ENCODE measurements at places on chromosomes 2 and 18. TPM values are rescaled to one million over a fixed set of nuclear protein-coding genes. Genes with fewer than 3 reads are reported as not detected.

- DNase-seq, result no peak
Observed at GRCh38 chr18:74825460-74825859, 227.8 kb downstream of the ZNF407 start.

The ABCG5 gene
- not detected for total RNA-seq

DNA sequence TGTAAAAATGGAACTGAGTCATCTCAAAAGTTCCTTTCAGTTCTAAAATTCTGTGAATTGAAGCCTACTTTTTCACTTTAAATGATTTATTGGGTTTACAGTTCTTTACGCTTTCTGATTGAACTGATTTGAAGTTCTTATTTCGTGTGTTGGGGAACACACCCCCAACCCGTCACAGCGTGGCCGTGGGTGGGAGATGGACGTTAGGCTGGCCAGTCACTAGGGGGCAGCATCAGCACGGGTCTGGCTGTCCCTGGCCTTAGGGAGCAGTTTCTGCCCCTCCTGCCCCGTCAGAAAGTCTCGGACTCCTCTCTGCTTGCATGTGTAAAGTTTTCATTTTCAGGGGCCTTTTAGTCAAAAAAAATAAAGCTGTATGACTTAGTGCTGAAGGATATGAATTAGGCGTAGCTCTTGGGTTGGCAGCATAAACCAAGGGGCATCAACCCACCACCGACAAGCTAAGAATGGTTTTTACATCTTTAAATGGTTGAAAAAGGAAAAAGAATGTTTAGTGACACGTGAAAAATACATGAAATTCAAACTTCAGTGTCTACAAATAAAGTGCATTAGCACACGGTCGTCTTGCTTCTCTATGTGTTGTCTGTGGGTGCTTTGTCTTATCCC lies 63.4 kb downstream of the ZCCHC2 start:
- peak; percentile 77 for DNase-seq

GRCh38 chr2:156818221-156818620 lies 382.0 kb downstream of the GPD2 start:
- DNase-seq, result no peak

DNA sequence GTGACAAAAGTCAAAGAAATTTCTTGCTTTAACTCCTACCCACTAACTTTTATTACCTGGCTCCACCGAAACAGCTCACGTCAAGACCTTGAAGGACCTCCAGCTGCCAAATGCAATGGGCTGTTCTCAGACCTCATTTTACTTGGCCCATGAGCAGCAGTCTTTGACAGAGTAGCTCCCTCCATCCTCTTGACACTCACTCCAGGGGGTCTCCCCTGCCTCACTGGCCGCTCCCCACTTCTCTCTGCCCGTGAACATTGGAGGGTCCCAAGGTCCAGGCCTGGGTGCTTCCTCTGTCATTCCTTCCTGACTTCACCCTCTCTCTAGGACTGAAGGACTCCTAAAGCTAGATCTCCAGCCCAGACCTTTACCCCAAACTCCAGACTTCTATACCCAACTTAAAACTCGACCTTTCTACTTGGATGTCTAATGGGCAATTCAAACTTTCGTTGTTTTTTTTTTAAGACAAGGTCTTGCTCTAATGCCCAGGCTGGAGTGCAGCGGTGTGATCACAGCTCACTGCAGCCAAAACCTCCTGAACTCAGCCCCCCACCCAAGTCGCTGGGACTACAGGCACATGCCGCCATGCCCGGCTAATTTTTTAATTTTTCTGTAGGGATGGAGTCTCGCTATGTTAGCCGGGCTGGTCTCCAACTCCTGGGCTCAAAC lies 92.9 kb upstream of the ST3GAL5 start:
- no peak for DNase-seq

DNA sequence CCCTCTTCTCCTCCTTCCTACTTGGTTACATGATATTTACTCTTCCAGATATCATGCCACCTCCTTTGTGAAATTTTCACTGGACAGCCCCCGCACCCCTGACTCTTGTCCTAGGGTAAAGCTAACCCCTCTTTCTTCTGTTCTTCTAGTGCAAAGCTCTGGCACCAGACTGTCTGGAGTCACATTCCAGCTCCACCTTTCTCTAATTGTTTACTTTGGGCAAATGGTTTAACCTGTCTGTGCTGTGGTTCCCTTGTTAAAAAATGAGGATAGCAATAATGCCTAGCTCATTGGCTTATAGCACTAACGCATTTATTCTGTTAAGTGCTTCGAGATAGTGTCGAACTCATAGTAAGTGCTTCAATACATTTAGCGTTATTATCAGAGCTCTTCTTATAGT lies 306.2 kb downstream of the ALK start:
- no peak for DNase-seq

The MBP gene
- total RNA-seq, result 90.6 TPM

GRCh38 chr2:199458806-199459285 lies 1.1 kb upstream of the SATB2 start:
- peak; percentile 54 for DNase-seq

The MROH2A gene
- total RNA-seq, result not detected
